K562 (cell line): ENCODE measurements at places on chromosomes 3 and 15. TPM values are rescaled to one million over a fixed set of nuclear protein-coding genes. Genes with fewer than 3 reads are reported as not detected.

DNA sequence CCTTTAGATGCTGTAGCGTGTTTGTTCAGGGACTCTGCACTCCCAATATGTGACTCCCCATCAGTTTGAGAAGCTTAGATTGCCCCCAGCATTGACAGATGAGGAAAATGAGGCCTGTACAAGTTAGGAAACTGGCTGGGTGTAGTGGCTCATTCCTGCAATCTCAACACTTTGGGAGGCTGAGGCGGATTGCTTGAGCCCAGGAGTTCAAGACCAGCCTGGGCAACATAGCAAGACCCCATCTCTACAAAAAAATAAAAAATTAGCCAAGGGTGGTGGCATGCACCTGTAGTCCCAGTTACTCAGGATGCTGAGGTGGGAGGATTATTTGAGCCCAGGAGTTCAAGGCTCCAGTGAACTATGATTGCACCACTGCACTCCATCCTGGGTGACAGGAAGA, 14.0 kb upstream of the PTPN23 start:
- no peak for DNase-seq

- no peak for DNase-seq
Measured at GRCh38 chr3:27724459-27725197, 2.5 kb upstream of the EOMES start.

- no peak for DNase-seq
Measured at GRCh38 chr3:141795276-141795675, 32.1 kb downstream of the GRK7 start.

GRCh38 chr3:49806850-49807249, 3.8 kb downstream of the INKA1 start:
- no peak for DNase-seq

DNA sequence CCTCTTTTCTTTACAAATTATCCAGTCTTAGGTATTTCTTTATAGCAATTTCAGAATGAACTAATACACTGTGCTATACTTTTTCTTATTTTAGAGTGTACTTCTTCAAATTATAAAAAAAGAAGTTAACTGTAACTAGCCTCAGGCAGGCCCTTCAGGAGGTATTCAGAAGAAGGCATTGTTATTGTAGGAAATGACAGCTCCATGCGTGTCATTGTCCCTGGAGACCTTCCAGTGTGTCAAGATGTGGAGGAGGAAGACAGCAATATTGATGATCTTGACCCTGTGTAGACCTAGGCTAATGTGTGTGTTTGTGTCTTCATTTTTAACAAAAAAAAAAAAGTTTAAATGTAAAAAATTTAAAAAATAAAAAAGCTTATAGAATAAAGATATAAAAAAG, 55.5 kb downstream of the IL12A start:
- no peak for DNase-seq

GRCh38 chr15:89034305-89034704, 54.0 kb upstream of the ABHD2 start:
- no peak for DNase-seq

DNA sequence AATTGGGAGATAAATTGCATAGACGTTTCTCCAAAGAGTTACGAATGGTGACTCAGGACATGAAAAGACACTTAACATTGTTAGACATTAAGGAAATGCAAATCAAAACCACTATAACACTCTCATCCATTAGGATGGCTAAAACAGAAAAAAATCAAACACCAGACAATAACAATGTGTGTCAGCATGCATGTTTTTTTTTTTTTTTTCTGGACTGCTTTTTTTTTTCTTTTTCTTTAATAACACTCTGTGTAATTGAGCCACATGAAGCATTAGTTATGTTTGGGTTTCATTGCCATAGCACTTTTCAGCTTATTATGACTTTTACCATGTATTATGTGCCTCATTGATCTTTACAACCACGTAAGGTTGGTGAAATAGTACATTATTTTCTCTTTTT, 95.0 kb downstream of the NFKBIZ start:
- DNase-seq = no peak

- no peak for DNase-seq
Measured at GRCh38 chr15:29835301-29835700, 13.0 kb upstream of the TJP1 start.

DNA sequence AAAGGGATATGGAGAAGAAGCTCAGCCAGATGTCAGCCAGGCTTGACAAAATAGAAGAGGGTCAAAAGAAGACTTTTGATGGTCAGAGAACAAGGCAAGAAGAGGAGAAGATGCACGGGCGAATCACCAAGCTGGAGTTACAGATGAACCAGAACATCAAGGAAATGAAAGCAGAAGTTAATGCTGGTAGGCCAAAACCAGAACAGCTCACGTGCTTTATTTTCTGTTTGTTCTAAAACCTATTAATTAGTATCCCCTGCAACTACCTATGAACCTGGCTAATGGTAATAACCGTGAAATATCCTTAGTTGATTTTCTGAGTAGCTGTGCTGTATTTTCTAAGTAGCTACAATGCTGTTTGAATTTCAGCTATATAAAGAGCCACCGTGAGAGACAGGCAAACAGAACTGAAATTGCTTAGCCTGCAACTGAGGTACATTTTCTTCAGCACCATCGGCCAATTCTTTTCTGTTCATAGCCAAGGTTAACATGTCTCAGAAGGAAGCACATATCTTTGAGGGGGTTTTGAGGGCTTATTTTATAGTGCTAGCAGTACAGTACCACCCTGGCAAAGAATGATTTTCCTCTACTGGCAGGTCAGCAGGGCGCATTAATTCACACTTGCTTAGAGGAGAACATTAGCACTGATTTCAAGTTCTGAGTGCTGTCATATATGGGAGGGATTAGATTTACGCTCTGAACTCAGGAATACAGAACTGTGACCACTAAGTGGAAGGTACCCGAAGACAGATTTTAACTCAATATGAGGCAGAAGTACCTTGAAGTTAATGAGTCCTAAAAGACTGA, 78.9 kb downstream of the FAM81A start:
- DNase-seq = no peak

- DNase-seq = no peak
Measured at GRCh38 chr15:89985111-89985510, 16.0 kb upstream of the ZNF710 start.

- DNase-seq = no peak
Measured at GRCh38 chr3:79973482-79973881, 205.7 kb upstream of the ROBO1 start.

- no peak for DNase-seq
Measured at GRCh38 chr15:62779036-62779770, 263.3 kb upstream of the TPM1 start.

DNA sequence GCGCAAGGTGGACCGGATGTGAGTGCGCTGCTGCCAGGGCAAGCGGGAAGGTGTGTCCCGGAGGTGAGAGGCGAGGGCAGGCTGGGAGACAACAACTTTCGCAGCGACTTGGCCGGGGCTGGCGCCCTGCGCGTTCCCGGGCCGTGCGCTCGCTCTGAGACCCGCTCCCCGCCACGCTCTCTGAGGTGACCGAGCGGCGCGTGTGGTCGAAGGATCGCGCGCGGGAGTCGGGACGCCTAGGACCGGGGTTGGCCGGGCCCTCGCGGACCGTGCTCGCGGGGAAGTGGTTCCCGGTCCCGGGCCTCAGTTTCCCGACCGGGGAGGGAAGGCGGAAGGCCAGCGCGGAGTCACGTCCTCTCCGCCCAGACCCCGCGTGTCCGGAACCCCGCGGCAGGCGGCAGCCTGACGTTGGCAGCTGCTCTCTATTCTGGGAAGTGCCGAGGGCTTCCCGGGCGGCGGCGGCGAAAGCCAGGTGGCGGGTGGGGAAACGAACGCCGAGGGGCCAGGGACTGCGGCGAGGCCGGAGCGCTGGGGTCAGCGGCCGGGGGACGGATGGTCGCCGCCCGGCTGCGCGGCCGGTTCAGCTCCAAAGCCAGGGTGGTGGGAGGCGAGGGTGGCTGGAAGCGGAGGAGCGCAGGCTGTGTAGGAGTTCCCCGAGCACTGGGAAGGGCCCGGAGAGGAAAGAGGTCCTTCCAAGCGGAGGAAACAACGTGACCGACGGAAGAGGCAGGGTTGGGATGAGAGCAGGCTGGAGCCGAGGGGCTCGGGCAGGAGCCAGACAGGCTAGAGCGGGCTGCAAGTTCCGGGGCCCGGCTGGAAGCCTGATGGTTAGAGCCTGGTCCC, 1.0 kb upstream of the IGF2BP2 start:
- peak; percentile 65 for DNase-seq

- DNase-seq = peak; percentile 81
Measured at GRCh38 chr3:14633819-14634424, 17.6 kb upstream of the CCDC174 start.

GRCh38 chr15:57198654-57199291, 177.5 kb upstream of the CGNL1 start:
- DNase-seq = no peak

DNA sequence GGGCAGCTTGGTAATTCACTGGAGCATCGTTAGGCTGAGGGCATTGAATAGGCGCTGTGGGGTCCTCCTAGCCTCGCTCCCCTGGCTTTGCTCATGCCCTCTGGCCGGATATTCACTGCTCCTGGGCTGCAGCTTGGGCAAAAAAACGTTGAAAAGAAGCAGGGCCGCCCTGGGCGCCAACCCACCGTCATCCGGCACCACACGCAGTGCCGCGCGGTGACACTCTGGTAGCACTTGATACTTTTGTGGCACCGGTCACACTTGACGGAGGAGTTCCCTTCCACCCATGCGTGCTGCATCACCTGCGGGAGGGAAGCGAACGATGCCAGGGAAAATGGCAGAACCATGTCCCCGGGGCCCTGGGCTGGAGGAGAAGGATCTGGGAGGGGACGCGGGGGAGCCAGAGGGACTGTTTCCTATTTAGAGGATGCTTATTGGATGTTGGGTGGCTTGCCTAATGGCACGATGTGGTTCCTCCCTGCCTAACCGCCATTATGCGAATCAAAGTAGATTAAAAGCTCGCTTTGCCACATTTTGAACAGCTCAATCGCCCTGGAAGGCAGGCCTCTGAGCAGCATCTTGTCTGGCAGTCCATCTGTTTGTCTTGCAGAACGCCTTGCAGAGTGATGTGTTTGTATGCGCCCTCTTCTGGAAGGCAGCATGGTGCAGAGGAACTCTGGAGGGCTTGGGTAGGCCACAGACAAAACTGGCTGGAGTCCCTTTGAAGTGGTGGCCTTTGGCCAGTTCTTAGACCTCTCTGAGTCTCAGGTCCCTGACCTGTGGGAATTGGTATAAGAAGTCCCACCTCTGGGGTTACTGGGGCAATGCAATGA, 93.2 kb downstream of the DGKG start:
- DNase-seq = peak; percentile 16

GRCh38 chr15:98347866-98348265, 300.5 kb upstream of the IGF1R start:
- no peak for DNase-seq

DNA sequence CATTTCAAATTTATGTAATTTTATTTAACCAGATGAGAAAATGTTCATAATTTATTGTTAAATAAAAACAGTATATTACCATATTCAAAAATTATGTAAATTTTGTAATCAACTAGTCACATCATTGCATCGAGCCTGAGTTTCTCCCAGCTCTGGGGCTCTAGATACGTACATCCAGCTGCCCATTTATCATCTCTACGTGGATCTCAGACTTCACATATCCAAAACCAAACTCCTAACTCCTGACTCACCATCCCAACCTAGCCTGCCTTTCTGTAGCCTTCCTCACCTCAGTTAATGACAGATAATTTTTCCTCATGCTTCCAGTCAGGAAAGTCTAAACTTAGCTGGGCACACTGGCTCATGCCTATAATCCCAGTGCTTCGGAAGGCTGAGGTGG, 194.8 kb downstream of the SSR3 start:
- no peak for DNase-seq

DNA sequence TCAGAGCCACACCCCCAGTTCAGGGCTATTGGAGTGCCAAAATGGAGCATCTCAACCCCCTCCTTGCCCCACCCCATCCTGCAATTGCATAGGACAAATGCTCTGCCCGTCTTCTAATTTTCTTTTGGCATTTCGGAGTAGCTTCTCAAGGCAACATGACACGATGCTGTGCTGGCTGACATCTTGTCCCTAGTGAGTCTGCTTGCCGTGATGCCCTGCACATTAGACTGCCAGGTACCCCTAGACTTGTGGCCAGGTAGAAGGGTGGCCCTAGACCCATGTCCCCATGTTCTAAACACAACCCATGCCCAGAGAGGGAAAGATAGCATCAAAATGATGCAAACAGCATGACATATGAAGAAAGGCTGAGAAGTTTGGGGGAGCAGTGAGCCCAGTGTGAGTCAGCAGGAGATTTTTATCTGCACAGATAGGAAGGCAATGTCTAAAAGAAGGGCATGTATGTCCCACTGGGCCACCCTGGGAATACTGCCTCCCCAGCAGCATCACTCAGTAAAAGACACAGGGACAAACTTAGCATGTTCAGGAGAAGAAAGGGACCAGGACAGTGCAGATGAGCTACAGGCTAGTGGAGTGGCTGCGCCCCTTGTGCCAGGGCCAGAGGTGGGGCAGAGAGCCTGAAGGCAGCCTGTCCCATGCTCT, 36.8 kb downstream of the CA12 start:
- DNase-seq = peak; percentile 37

DNA sequence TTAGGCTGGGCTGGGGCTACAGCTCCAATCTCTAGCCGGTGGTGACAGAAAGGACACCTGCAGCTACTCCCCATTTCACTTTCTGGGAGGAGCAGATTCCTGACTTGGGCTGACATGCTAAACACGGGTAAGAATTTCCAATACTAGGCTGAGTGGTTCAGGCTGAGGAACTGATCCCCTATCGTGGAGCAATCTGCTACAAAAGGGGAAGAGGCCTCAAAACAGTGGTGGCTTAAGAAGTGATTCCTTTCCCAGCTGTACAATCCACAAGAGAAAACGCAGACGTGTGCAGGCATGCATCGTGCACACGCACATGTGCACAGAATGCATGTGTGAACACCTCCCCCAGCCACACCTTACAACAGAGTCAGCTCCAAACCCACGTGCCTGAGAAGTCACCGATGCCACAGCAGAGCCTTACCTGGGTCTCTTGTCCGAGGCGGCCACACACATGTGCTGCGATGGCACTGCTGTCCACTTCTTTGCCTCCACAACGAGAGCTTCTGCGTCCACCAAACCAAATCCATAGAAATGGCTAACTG, 86.7 kb upstream of the SNRPA1 start:
- DNase-seq = no peak

- peak; percentile 46 for DNase-seq
Measured at GRCh38 chr3:179072100-179072438, 460 bp upstream of the ZMAT3 start.

The ADPRH gene
- polyA plus RNA-seq = 0.85 and 0.91 TPM in 2 replicates

The LRTM1 gene
- not detected in 2 replicates for polyA plus RNA-seq

The GPX1 gene
- 0.09 and 0.16 TPM in 2 replicates for polyA plus RNA-seq

The ABI3BP gene
- polyA plus RNA-seq = not detected in 2 replicates

The SCAANT1 gene
- polyA plus RNA-seq = not detected in 2 replicates

The IQCH gene
- polyA plus RNA-seq = 1.8 and 1.9 TPM in 2 replicates

The SLC38A3 gene
- polyA plus RNA-seq = not detected in 2 replicates
